ENCODE measurements at places on chromosomes 7 and 10.

- DNase-seq: no peak
Observed at GRCh38 chr10:113854761-113855588, 514 bp downstream of the NHLRC2 start.

- DNase-seq: no peak
Observed at GRCh38 chr10:31131251-31131650, 99.6 kb upstream of the ZNF438 start.

DNA sequence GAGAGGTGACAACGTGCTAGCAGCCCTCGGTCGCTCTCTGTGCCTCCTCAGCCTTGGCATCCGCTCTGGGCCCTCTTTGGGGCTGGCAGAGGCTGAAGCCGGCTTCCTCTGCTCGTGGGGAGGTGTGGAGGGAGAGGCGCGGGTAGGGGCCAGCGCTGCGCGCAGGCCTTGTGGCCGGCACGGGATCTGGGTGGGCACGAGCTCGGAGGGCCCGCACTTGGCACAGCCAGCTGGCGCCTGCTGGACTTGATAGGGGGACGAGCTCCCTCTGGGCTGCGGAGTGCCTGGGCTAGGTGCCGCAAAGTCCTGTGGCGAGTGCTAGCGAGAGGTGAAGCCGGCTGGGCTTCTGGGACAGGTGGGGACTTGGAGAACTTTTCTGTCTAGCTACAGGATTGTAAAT is 170.7 kb downstream of the EXOC4 start:
- no peak for DNase-seq

DNA sequence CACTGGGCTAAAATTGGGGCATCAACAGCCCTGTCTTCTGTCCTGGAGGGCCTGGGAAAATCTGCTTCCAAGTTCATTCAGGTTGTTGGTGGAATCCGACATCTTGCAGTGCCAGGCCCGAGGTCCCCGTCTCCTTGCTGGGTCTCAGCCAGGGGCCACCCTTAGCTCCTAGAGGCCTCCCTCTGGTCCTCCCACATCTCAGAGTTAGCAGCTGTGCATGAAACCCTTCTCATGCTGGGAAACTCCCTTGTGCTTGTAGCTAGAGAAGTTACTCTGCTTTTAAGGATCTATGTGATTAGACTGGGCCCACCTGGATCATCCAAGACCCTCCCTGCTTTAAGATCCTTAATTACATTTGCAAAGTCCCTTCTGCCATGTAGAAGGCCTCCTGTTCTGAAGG is 15.3 kb downstream of the HIP1 start:
- no peak for DNase-seq

- no peak for DNase-seq
Observed at GRCh38 chr10:4883079-4883739, 57.2 kb downstream of the AKR1E2 start.

GRCh38 chr7:141024668-141025067 is 9.9 kb upstream of the MRPS33 start:
- DNase-seq: no peak

DNA sequence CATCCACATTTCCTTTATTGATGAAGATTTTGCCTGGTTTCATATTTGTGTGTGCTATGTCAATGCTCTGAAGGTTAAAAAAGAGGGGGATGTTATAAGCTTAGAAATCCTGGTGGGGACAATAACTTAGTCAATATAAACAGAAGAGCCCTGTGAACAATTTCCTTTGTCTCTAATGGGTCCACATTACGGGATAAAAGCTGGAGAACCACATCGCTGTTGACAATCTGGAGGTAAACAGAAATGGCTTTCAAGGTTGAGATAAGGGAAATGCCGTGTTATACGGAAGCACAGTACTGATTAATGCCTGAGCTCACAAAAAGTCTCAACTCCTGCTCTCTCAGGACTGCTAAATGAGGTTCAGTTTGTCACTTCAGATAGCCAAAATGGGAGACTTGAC is 16.8 kb downstream of the ASAH2 start:
- DNase-seq: no peak

DNA sequence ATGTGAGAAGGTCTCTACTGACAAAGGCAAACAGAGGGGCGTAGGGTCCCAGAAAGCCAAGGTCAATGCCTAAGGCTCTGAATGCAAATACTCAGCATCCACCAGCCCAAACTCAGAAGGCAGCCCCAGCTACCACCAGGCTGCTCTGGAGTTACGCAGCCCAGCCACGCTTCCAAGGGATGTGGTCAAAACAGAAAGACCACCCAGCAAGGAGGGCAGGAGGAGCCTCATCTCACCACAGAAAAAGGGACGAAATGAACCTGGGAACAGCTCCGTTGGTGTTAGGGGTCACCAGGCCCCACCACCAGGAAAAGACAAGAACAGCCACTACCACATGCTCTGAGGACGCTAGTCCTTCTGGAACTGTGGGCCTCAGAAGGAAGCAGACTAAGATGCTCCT is 65.1 kb downstream of the CTBP2 start:
- DNase-seq: no peak

DNA sequence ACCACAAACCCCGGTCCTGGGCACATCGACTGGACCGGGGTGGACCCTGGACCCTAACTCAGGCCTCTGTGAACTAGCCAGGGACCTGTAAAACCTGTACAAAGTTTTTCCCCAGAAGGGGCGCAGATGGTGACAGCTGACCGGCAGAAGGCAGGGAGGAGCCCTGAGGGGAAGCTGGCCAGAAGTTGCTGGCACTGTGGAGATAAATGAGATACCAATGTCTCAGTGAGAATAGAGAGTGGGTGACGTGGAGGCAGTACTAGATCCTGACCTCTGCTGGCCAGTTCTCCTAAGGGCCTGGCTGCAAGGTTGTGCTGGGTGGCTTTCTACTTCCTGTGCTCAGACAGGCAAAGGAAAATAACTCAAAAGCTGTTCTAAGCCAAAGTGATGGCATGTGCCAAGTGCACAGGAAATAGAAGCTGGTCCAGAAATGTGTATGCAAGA is 10.6 kb upstream of the TSPAN14 start:
- no peak for DNase-seq

DNA sequence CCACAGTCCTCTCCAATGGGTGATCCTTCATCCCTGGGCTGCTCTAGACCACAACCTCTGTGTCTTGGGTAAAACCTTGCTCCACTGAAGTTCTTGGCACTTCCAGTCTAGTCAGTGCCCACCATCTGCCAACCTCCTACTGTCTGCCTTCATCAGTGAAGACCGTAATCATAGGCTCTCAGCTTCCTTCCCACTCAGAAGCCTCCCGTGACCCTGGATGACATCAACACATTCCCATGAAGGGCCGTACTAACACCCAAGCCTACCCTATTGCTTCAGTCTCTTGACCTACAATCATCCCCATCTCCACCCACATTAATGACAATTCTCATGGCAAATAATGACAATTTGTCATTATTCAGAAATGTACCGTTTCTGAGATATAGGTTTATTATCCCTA is 27.6 kb upstream of the GARS1 start:
- DNase-seq: no peak

- no peak for DNase-seq
Observed at GRCh38 chr7:106952658-106953231, 87.7 kb downstream of the PIK3CG start.

GRCh38 chr7:74371381-74372341 is 82.0 kb upstream of the GTF2IRD1 start:
- DNase-seq: no peak

DNA sequence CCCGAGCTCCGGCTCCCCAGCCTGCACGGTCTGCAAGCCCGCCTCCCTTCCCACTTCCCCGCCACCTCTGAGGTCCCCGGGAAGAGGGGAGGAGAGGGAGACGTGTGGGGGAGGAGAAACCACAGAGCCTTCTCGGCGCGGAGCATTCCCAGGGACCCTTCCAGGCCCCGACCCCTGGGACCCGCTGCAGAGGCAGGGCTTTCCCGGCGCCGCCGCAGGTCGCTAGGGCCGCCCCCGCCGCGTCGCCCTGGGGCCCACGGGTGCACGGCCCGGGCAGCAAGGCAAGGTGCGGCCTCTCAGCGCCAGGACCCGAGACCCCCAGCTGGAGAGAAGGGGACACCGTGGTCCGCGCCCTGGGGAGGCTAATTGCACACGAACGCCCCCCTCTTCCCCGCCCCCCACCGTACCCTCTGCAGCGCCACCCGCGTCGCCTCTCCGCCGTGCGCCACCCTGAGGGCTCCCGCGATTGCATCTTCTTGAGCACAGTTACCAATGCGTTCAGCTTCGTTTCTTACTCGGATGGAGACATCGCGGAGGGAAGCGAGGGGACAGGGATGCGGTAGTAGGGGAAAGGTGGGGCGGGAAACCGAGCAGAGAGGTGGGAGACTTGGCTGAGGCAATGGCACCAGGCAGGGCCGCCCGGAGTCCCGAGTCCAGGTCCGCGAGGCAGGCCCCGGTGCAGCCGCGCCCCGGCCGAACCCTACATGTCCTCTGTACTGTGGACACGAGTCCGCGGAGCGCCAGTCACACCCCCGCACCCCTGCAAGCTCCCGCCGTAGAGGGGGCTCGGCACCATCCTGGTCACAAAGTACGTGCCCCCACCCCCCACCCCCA is 28.9 kb downstream of the SKIDA1 start:
- no peak for DNase-seq

- no peak for DNase-seq
Observed at GRCh38 chr10:100827819-100828737, 82.7 kb downstream of the PAX2 start.

DNA sequence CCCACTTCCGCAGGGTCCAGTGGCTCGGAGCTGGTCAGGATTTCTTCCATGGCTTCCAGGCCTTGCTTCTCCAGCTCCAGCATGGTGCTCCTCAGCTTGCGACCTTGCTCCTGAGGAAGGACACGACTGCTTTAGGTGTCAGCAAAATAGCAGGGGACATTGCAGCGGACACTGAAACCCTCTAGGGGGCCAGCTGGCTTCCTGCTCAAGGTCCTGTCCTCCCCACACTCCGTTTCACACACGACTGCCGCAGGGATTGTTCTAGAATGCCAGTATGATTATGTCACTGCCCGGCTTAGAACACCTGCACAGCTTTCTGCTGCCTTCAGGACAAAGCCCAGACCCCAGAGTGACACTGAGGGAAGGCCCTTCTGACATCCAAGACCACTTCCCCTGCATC is 65.6 kb downstream of the SCRN1 start:
- DNase-seq: no peak

- DNase-seq: no peak
Observed at GRCh38 chr7:108083980-108084379, 46.2 kb downstream of the LAMB4 start.

DNA sequence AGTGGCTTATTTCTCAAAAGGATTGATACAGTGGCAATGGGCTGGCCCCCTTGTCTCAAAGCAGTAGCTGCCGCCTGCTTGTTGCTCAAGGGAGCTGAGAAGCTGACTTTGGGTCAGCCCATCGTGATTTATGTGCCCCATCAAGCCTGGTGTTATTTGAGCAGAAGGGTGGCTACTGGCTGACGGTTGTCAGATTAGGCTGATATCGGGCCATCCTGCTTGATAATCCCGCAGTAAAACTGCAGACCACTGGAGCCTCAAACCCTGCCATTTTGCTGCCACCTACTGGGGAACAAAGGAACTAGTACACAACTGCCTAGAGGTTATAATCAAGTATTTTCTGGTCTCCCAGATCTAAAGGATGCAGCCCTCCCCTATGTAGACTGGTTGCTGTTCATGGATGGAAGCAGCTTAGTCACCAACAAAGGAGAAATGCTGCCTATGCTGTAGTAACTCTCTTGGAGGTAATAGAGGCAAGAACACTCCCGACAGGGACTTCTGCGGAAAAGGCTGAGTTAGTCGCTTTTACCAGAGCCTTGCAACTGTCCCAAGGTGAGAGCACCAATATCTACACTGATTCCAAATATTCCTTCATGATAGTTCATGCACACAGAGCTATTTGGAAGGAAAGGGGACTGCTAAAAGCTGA is 65.9 kb upstream of the ZNF92 start:
- DNase-seq: peak; percentile 16

GRCh38 chr7:3007696-3008095 is 36.0 kb downstream of the CARD11 start:
- DNase-seq: no peak

DNA sequence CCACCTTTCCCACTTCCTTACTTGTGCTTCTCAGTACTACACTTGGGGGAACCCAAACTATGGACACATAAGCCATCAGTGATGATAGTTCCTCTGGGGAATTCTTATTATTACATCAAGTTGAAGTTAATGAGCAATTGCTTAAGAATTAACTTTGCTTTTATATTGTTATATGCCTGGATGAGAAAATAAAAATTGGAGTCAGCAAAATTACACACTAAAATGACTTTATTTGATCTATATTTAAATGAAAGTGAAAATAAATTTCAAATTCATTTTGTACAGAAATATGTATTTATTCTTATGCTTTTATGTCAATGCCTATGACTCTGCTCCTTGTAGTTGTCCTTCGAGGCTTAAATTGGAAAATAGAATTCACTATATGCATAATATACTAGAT is 149.4 kb upstream of the KCND2 start:
- no peak for DNase-seq

- DNase-seq: no peak
Observed at GRCh38 chr7:1669954-1670893, at the start of gene ELFN1. ELFN1 (plus strand) TSS chr7:1670277; CDS start chr7:1744597, 74,320 bp downstream.
